ENCODE measurements at places on chromosomes 3 and 15.

- DNase-seq: no peak
These were observed 69.7 kb upstream of the LRRFIP2 start for GRCh38 chr3:37243820-37244748.

DNA sequence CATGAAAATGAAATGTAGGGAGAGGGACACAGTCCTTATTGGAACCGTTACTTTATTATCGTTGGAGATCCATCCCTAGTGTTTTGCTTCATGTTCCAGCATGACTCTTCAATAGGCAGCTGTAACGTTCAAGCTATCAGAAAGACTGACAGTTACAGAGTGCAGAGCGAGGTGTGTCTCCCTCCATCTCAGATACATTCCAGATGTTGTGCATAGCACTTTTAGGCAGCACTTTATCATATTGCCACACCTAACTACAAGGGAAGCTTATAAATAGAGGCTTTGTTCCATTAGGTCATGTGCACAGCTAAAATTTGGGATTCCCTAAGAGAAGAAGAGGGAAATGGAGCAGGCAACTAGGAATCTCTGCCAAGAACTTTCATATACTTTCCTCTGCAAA is 1009.6 kb downstream of the ROBO2 start:
- no peak for DNase-seq

DNA sequence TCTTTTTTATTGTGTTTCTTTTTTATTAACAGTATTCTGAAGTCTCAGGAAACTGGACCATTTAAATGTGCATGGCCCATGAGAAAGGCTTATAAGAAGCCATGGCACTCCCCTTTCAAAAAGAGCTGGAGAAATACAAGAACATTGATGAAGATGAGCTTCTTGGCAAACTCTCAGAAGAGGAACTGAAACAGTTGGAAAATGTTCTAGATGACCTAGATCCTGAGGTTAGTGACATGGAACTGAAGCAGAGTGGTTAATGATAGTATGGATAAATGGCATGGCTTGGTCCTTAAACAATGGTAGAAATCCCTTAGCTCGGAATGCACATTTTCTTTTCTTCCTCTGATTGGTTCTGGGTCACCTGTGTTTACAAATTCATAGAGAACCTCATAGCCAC is 14.9 kb downstream of the TMOD2 start:
- DNase-seq: no peak

DNA sequence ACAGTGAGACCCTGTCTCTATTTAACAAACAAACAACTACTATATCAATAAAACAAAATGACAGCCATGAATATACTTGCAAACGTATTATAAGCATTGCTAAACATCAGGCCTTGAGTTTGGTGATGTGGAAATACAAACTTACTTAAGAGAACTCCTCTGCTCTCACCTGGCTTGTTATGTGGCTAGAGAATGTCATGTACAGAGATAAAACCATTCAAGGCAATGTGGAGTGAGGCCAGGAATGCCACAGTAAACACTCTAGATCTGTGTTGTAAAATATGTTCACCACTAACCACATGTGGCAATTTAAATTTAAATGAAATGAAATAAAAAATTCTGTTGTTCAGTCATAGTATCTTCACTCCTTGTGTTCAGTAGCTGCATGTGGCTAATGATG is 22.7 kb upstream of the RARB start:
- DNase-seq: no peak

DNA sequence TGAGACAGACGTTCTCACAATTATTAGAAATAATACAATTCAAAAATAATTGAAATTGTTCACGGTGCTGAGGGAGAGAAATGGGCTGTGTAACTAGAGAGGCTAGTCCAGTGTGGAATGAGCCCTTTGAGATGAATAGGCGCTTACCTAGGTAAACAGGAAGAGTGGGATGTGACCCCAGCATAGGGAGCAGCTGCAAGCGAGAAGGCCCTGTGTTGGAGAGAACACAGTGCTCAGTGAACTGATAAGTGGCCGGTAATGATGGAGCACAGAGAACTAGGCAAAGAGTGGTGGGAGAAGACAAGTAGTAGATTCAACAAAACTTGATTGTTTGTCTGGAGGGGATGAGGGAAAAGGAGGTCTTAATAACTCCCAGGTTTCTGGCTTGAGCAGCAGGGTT is 103.9 kb downstream of the HCN4 start:
- DNase-seq: no peak

- DNase-seq: no peak
These were observed 9.0 kb upstream of the THRB start for GRCh38 chr3:24503616-24504113.

GRCh38 chr3:141193066-141193830 is 38.4 kb upstream of the PXYLP1 start:
- DNase-seq: no peak

DNA sequence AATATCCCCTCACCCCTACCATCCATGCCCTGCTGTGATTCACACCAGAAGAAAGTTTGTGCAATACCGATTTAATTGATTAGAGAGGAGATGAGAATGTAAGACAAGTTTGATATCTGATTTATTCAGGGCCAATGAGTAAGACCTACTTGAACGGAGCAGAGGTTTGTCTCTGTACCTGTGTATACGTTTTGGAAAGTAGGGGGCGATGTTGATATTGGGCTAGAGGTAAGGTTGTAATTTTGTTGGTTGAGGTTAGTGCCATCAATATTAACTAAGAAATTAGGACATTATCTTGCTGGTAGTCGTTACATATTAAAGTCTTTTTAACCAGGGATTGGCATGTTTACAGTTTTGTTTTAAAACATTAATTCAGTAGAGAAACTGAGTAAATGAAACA is 20.5 kb downstream of the EAF2 start:
- no peak for DNase-seq

GRCh38 chr3:170309046-170309445 is 48.5 kb upstream of the SKIL start:
- no peak for DNase-seq

- no peak for DNase-seq
These were observed 2.4 kb downstream of the SLCO3A1 start for GRCh38 chr15:91855684-91856489.

DNA sequence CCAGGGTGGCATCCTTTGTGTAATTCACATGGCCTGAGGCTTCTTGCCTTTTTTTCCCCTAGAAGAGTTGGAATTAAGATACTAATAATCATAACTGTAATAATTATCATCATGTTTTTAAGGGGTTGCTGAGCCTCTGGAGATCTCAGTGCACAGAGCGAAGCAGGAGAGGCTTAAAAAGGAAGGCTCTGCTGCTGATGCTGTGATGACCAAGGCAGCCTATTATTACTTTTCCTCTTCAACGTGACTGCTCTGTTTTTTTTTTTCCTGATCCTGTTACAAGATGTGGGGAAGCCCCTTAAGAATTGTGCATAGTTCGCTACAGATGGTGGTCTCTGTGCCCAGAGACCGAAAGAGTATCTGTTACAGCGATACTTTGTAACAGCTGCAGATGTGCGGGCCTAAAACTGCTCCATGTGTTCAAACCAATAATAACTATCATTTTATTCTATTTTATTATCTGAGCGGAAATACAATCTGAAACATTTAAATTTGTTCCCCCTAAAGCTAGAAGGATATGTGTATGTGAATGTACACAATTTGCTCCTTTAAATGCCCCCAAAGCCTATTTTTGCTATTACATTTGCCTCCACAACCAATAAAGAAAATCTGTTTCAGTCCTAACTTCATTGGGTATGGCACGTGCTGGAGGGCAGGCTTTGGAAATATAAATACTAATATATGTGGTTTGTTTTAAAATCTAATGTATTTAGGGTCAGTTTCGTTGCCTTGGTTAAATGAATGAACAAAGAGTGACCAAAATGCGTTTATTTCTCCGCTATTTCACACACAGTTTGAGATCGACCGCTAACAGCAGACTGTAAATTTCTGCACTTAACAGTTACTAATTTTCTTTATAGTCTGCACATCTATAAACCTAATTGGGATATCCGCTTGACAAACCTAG is 4.6 kb downstream of the SHOX2 start:
- no peak for DNase-seq

DNA sequence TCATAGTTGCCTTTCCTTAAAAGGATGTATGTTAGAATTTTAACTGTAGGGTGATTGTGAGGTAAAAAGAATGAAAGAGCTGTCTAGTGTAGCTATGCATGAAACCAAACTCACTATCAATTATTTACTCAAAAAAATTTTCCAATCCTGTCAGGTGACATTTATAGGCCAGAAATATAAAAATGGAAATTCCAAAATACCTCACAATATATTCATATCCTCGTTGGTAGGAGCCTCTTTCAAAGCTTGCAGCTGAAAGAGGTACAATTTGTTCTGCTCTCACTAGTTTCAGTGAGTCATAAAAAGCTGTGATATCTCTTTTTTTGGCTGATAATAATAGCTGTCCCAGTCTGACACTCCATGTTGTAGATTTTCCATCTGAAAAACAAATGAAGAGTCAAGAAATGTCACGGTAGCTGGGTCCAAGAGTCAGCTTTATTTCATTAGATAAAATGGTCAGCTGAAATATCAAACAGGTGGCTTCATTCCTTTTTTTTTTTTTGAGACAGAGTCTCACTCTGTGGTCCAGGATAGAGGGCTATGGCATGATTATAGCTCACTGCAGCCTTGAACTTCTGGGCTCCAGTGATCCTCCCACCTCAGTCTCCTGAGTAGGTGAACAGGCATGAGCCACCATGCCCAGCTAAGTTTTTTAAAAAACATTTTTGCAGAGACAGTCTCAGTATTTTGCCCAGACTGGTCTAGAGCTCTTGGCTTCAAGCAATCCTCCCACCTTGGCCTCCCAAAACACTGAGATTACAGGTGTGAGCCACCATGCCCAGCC is 50.8 kb upstream of the XRN1 start:
- no peak for DNase-seq

DNA sequence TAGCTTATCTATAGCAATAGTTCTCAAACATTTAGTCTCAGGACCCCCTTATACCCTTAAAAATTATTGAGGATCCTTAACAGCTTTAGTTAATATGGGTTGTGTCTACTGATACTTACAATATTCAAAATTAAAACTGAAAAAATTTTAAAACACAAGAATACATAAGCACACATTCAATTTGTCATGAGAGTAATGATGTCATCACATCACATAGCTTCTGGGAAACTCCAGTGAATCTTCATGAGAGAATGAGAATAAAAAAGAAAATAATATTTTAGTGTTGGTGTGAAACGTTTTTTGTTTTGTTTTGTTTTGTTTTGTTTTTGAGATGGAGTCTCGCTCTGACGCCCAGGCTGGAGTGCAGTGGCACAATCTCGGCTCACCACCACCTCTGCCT is 25.2 kb upstream of the ACP3 start:
- DNase-seq: no peak

DNA sequence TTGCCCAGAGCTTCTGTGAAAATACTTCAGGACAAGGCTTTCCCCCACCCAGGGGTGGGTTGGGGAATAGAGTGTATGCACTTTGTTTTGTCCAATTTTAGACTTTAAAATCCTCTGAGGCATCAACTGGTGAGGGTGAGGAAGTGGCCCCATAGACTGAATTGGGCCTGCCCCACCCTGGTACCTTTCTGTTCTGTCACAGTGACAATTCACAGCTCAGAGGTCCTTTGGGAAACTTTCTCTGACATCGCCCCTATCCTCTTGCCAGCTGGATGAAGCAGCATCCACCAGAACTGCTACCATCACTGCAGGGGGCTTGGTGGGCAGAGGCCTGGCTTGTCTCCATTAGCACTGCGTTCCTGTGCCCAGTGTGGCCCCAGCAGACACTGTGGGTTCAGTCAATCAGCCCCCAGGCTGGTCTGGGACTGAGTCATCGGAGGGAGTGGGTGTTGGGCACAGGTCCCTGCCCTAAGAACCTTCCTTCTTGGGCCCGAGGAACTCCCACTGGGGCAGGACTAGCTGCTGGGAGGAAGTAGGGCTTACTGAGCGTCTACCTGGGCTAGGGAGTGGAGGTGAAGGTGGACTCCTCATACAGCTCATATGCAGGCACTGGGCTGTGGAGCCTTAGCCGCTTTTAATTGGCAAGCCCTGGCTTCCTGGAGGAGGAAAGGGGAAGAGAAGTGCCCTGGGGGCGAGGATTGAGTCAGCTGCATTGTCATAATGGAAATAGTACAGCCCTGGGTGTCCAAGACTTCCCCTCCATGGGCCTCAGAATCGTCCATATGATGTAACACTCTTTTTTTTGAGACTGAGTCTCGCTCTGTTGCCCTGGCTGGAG is 1.5 kb upstream of the PPM1M start:
- DNase-seq: no peak

DNA sequence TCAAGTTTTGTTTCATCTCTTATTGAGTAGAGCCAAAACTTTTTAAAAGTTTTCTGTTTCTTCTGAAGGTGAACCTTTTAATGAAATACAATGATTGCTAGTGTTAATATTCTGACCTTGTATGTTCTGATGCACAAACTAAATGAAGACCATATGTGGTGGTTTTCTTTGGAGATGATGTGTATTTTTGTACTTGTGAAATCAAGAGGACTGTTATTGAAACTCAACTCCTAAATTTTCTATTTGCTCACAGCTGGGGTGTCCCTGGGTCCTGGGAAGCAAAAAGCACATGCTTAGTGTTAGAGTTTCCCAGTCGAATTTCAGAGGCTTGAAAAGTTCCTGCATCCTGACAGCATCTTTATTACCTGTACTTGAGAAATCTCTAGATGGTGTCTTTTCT is 1185.8 kb upstream of the ALCAM start:
- DNase-seq: no peak

GRCh38 chr15:101183226-101183930 is 68.5 kb downstream of the CHSY1 start:
- no peak for DNase-seq
